ENCODE measurements at places on chromosomes 1 and 21.

- DNase-seq, result peak; percentile 5
Observed at GRCh38 chr1:32828341-32828740, 10.9 kb downstream of the S100PBP start.

GRCh38 chr1:229378586-229379367 is 35.9 kb upstream of the CCSAP start:
- no peak for DNase-seq

- peak; percentile 56 for DNase-seq
Observed at GRCh38 chr1:247448107-247448791, 9.7 kb downstream of the OR2B11 start.

DNA sequence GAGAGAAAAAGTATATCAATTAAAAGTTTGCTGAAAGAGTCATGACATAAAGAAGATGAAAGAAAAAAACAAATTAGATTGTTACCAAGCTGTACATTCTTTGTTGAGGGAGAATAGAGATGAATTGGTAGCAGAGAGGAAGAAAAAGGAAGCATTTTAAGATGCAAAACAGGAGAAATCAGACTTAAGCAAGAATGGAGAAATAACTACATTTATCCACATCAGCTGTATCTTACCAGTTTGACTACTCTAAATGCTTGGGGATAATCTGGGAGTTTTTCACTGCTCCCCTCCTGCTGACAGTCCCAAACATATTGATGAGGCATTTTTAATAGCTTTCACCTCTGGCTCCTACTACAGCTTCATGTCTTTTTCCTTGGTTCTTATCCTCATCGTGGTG is 16.8 kb upstream of the PTPRC start:
- DNase-seq, result no peak

DNA sequence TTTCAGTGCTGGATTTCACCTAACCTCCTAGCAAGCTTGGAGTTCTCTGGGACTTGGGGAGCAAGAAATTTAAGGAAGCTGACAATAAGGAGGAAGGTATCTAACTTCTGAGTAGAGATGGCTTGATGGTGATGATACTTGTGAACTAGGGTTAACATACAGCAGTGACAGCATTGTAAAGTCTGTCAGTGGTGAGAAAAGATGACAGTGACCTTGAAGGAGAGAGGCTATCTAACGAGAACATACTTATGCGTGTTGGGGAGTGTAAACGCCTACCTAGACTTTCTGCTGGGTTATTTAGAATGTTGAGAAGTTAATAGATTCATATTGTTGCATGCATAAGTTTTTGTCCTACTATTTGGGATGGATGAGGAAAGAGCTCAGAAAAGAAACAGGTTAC is 16.3 kb downstream of the POU2F1 start:
- no peak for DNase-seq

All from kidney tubule cell (primary cell).